ENCODE measurements at places on chromosomes 5 and 9.
A peak's percentile ranks its signal among the peaks of the same experiment; 100 is the strongest.

DNA sequence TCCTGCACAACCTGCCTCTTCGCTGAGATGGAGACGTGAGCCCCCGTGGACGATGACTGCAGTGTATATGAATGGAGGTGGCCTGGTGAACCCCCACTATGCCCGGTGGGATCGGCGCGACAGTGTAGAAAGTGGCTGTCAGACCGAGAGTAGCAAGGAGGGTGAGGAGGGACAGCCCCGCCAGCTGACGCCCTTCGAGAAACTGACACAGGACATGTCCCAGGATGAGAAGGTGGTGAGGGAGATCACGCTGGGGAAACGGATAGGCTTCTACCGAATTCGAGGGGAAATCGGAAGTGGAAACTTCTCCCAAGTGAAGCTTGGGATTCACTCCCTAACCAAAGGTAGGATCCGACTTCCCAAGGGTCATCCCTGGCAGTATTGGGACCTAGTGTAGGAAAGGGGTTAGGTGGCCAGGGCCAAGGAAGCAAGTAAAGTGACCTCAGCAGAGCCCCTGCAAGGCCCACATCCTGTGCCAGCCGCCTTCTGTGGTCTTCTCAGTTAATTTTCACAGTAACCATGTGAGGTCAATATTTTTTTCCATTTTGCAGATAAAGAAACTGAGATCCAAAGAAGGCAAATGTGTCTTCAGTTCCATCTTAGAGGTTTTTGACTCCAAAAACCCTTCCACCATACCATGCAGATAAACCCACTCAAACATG lies 53.8 kb downstream of the NIM1K start:
- no peak for DNase-seq

- no peak for DNase-seq
Observed at GRCh38 chr5:171131497-171131896, 177.6 kb upstream of the TLX3 start.

- no peak for DNase-seq
Observed at GRCh38 chr5:36614657-36615308, 8.4 kb downstream of the SLC1A3 start.

DNA sequence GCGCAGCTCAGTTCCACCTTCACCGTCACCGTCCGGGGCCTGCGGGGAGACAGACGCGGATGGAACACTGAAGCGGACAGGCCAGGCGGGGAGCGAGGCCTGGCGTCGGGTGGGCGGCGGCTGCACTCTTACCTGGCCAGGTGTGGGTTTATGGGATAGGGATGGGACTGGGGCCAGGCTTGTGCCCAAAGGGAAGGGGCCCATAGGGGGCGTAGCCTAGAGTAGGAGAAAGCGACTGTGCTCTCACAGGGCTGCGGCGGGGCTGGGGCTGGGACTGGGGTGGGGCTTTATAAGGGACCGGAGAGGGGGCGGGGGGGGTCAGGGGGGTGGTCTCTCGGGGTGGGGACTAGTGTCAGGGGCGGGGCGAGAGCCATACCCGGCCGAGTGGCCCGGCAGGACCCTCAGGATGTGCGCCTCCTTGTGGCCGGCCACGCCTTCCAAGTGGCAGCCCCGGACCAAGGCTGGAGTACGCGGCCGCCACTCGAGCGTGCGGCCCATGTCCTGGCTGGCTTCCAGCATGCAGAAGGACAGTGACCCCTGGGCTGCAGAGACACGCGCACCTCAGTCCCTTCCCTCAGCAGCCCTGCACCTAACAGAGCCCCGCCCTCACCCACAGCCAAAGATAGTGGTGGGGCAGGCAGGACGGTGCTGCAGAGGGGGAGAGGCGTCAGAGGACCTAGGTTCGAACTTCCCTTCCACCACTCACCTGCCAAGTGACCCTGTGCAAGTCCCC lies 22.8 kb downstream of the FPGS start:
- DNase-seq: no peak

DNA sequence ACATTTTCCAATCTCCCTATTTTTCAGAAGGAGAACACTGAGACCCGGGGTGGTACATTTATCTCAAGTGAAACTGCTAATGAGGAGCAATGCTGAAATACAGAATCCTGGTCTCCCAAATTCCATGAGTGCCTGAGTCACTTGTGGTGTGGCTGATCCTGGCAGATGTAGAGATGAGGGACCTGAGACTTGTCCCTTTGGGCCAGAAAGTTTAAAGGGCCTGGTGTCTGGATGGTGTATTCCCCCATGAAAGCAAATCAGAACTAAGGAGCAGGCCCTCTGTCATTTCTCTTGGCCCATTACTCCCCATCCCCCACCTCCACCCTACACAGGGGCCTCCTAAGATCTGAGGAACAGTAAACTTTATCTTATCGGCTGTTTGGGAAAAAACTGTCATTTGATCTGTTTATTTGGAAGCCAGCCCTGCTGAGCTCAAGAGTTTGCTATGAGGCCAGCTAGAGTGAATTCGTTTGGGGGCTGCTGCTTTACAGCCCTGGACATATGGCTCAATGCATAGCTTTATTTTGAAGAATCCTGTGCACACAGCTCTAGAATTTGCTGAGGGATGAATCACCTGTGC lies 140.3 kb downstream of the LHFPL2 start:
- no peak for DNase-seq

DNA sequence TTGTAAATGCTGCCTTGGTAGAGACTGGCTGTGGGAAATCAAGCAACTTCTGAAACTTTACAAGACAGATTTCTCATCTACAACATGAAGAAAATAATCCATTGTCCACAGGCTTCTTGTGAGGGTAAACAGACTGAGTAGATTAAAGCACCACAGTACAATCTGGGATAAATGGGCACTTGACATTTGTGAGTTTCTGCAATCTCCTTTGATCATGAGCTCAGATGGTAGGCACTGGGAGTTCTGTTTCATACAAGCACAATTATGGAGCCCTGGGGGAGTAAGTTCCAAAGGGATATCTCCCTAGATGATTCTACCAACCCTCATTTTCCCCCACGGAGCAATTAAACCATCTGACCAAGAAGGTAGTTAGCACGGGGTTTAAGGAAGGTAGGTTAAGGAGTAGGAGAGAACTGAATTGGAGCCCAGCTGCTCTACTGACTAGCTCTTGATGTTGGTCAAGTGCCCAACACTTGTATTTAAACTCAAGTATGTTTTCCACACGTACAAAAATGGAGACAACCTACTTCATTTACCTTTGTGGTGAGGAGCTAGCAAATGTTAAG lies 479.5 kb upstream of the TNC start:
- DNase-seq: no peak

GRCh38 chr9:22079873-22080341 lies 70.8 kb upstream of the CDKN2B start:
- peak; percentile 30 for DNase-seq

GRCh38 chr5:146620031-146620668 lies 104.2 kb upstream of the GPR151 start:
- DNase-seq: no peak

GRCh38 chr9:103755986-103756385 lies 338.1 kb upstream of the SMC2 start:
- DNase-seq: no peak

GRCh38 chr5:167489202-167489601 lies 802.2 kb upstream of the WWC1 start:
- no peak for DNase-seq

DNA sequence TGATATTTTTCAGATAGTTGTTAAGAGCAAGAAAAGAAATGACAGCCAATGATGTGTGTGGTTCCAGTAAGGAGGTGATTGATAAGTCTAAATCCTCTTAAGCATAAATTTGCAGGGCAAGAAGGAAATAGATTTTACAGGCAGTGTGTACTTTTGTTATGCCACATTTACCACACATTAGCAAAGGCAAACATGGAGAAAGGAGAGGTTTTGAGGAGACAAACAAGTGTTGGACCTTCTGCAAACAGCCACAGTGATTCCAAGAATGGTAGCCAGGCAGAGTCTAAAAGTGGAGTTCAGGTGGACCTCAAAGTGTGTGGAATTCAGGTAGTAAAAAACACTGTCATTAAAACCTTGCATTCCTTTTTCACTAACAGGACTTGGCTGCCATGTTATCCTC lies 295.9 kb upstream of the ITGA1 start:
- DNase-seq: no peak

GRCh38 chr5:9516591-9516990 lies 29.3 kb downstream of the SEMA5A start:
- DNase-seq: no peak

DNA sequence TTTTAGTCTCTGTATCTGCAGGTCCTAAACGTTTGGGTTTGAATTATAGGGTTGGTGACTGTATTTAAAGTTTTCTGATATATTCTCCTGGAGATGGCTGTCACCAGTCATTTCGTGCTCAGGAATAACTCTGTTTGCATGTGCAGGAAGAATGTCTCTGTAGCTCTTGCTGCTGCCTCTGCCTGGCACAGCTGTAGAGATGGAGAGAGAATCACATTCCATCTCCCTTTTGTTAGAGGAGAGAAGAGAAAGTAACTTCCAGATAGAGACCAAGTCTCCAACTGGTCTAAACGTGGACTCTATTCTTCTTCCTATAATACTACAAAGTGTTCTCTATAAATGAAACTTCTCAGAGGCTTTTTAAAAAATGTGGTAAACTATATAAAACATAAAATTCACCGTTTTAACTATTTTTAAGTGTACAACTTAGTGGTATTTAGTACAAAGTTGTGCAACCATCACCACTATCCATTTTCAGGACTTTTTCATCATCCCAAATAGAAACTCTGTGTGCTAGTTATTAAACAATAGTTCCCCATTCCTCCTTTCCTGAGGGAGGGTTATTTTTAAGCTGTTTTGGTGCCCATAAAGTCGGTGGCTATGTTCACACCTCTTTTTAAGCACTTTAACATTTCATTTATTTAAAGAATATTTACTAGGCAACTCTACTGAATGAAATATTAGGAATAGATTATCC lies 20.7 kb upstream of the STARD4 start:
- no peak for DNase-seq

- no peak for DNase-seq
Observed at GRCh38 chr9:79165020-79165780, 406.6 kb upstream of the TLE4 start.

GRCh38 chr5:12883395-12883794 lies 979.1 kb upstream of the CTNND2 start:
- no peak for DNase-seq

- no peak for DNase-seq
Observed at GRCh38 chr9:91420501-91421127, 3.0 kb downstream of the NFIL3 start.

GRCh38 chr5:97094579-97095317 lies 47.7 kb downstream of the LIX1 start:
- no peak for DNase-seq

DNA sequence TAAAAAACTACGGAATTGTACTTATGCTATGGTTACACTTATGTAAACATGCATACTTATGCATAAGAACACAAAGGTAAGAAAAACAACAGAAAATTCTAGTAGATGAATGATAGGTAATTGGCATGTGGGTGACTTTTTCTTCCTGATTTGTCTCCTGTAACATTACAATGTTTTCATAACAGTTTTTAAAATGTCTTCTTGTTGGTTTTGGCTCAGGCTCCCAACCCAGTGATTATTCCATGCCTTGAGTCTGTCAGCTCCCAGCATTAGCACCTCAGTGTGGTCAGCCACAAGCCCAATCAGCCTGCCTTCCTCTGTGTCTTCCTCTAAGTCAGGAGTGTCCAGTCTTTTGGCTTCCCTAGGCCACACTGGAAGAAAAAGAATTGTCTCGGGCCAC lies 7.9 kb upstream of the FOXE1 start:
- no peak for DNase-seq

DNA sequence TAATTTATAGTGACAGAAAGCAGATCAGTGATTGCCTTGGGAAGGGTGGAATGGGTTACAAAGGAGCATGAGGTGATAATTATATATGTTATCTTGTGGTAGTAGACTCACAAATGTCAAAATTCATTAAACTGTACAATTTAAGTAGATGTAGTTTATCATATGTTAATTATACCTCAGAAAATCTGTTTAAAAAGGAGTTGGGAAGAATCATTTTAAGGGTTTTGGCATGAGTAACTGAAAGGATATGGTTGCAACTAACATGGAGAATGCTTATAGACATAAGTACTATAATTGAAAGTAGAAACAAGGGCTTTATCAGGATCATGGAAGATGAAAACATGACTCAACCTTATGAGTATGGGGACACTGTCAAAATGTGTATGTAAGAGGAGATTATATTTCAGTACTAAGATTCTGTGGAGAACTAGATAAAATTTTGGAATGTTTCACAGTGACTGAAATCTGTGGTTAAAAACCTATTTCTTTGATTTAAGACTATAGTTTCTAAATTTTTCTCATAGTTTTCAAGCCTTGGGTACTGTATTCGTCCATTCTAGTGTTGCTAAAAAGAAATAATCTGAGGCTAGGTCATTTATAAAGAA lies 73.3 kb downstream of the FCHO2 start:
- DNase-seq: no peak

- no peak for DNase-seq
Observed at GRCh38 chr9:131708226-131709002, 31.5 kb downstream of the RAPGEF1 start.

DNA sequence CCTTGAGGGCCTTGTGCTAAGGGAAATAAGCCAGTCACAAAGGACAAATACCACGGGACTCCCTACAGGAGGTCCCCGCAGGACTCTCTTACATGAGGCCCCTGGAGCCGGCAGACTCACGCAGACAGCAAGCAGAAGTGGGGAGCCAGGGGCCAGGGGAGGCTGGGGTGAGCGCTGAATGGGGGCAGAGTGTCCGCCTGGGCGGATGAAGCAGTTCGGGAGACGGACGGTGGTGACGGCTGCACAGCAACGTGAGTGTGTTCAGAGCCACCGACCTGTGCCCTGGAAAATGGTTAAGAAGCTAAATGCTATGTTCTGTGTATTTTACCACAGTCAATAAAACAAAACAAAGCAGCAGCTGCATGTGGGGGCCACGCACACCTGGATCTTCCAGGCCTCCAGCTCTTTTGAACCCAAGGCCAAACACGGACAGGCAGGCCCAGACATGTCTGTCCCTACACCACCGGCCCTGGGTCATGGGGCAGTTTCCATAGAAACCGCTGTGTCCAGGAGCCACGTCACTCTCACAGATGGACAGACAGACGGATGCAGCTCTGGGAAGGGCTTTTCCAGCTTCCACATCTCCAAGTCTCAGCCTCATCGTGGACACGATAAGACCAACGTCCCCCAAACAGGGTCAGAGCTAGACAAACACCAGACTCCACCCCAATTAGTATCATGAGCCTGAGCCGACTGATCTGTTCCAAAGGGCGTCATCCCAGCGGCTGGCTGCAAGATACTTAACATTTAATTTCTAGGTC lies 103.9 kb downstream of the VAV2 start:
- DNase-seq: no peak

DNA sequence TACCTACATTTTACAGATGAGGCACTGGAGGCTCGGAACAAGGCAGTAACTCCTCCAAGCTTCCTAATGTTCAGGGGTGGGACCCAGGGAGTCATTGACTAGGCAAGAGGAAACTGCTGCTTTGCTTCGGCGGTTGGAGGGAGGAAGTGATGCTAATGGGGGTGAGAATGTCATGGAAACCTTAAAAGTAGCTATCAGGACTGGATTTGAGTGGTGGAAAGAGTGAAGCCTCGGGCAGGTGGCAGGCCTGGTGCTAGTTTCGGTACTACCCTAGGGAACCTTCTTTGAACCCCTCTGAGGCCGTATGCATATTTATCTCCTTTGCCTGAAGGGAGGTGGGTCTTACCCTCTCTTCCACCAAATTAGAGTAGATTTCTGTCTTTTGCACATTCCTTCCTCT lies 1.6 kb downstream of the BSPRY start:
- no peak for DNase-seq

GRCh38 chr9:10876333-10876732 lies 263.5 kb upstream of the PTPRD start:
- DNase-seq: no peak
